ENCODE measurements at places on chromosomes 5 and 9.

DNA sequence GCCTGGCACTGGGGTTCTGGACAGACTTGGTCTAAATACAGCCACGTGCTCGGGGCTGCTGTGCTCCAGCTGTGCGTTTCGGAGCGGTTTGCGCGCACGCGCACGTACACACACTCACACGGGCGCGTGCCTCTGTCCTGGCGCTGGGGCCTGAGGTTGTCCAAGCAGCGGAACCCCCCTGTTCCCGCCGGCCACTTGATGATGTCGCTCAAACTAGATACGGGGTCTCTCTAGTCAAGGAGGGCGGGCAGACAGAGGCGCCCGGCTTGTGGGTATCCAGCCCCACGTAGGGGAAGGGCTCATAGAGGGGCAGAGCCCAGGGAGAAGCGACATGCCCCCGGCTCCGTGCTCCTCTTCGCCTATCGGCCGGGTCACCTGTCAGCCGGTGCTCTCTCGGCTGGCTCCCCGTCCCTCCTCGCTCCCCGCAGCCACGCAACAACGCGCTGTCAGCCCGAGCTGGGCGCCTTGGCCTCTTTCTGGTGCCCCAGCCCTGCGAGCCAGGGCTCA lies 8.9 kb downstream of the NR2F1-AS1 start:
- DNase-seq: no peak

DNA sequence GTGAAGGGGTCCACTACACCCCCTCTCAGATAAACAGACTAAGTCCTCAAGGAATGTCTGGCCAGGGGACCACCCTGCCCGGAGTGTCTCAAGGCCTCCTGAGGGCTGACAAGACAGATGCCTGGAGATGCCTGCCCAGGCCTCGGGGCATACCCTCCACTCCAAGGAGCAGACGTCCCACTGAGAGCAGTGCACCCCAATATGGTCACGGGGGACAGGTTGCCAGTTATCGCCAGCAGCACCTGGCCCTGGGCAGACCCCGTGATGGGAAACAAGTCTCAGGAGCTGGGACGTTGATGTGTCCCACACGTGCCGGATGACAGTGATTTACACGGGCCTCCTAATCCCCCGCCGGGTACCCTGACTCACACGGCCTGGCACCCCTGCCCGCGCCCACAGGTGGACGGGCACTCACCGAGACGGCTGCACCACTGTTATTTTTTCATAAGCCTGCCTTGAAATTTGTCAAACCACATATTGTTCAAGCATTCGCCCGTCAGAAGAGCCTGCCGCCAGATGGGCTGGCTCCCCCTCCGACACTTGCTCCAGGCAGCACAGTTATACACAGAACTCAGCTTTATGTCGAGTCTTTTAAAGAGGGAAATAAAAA lies 43.9 kb downstream of the BARX1 start:
- DNase-seq: no peak

- no peak for DNase-seq
These were observed 36.3 kb downstream of the PLPP1 start for GRCh38 chr5:55498457-55498856.

- no peak for DNase-seq
These were observed 104.0 kb downstream of the DOCK8 start for GRCh38 chr9:318646-319045.

DNA sequence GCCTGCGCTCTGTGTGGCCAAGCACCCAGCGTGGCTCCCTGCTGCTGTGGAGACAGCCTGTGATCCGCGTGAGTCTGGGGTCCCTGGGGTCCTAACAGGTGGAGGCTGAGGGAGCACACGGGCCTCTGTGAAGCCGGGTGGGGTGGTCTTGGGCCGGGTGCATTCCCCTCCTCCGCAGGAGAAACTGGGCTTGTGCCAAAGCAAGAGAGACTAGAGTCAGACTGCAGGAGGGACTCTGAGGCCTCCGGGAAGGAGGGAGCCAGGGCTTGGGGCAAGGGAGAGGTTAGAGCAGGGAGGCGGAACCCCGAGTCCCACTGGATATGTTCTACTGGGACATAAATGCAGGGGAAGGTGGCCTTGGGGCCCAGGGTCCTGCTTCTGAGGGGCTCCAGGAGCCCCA lies 10.5 kb downstream of the DNLZ start:
- DNase-seq: no peak

DNA sequence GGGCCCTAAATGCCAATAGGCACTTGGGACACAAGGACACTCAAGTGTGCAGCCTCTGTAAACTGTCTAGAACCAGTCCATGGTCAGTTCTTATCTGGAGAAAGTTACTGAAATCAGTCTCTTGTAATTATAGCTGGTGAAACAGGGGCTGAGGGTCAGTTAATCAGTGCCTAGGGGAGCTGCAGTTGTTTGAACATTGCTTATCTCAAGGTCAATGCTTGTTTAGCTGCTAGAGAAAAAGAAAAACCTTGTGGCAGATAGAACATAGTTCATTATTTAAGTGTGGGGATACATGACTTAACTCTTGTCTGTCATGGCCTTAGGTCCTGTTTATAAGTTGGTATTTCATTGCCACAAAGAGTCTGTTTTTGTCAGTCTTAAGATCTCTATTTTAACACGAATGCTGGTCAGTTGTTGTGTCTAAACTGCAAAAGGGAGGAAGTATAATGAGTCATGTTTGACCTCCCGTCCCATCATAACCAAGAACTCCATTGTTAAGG lies 108.0 kb downstream of the STARD4 start:
- no peak for DNase-seq

DNA sequence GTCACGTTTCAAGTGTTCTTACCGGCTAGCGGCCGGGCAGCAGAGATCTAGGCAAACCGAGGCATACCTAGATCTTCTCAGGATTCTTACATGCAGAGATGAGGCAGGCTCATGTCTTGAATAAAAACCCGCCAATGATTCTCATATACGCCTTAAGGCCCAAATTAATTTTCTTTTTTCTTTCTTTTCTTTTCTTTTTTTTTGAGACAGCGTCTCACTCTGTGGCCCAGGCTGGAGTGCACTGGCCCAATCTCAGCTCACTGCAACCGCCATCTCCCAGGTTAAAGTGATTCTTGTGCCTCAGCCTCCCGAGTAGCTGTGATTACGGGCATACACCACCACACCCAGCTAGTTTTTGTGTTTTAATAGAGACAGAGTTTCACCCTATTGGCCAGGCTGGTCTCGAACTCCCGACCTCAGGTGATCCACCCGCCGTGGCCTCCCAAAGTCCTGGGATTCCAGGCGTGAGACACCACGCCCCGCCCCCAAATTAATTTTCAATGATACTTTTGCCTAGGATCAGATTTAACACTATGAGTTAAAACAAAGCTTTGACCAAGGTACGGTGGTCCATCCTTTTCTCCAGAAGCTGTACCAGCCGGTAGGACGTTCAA lies 1.5 kb downstream of the C9orf40 start:
- DNase-seq: no peak

- no peak for DNase-seq
These were observed 23.8 kb downstream of the GOLPH3 start for GRCh38 chr5:32150366-32150765.

All from GM13976 (cell line).